ENCODE measurements at places on chromosomes 3 and 15. TPM values are rescaled to one million over a fixed set of nuclear protein-coding genes. Genes with fewer than 3 reads are reported as not detected.

CMTM8 gene
- not detected for total RNA-seq

ATP8B4 gene
- 15.1 TPM for total RNA-seq

TMEM266 gene
- total RNA-seq: not detected

CCRL2 gene
- total RNA-seq: 1.6 TPM

CRYBG3 gene
- total RNA-seq: 27.1 TPM

RAD51 gene
- 1.6 TPM for total RNA-seq

HYAL1 gene
- total RNA-seq: 2.6 TPM

CHST13 gene
- not detected for total RNA-seq

GP9 gene
- total RNA-seq: not detected

OR5K2 gene
- total RNA-seq: not detected

ARPIN gene
- 13.0 TPM for total RNA-seq

VGLL3 gene
- total RNA-seq: 17.7 TPM

CCDC71 gene
- total RNA-seq: 11.5 TPM
